ENCODE measurements at places on chromosomes 6 and 20.

GRCh38 chr6:47853766-47854165 is 71.9 kb downstream of the OPN5 start:
- H3K4me1 ChIP-seq = peaks cover 5% of the 10 kb centered on the region
- no peak overlapping the region for H3K27ac ChIP-seq
- no peak for DNase-seq
- no peaks in the 10 kb centered on the region for H3K36me3 ChIP-seq
- peaks cover 3% of the 10 kb centered on the region for H3K27me3 ChIP-seq

GRCh38 chr6:144639654-144640053 is 354.5 kb downstream of the UTRN start:
- no peaks in the 10 kb centered on the region for H3K36me3 ChIP-seq
- no peaks in the 10 kb centered on the region for H3K27me3 ChIP-seq
- no peak overlapping the region for H3K4me3 ChIP-seq
- DNase-seq = no peak
- H3K27ac ChIP-seq = no peak overlapping the region

DNA sequence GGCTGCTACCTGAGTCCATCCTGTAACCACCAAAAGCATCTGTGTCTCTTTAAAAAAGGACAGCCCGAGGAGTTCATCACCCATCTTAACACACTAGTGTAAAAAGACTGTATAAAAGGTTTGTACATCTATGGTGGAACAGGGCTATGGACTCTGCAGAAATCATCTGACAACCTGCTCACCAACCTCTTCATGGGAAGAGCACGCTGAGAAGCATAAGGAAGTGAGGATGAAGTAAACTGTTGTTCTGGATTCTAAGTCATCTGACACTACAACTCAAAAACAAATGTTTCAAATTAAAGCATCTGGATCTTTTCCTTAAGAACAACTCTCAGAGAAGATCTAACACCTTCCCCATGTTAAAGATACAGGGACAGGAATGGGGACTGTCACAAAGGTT is 5.4 kb downstream of the IFNGR1 start:
- DNase-seq = no peak
- peaks cover 17% of the 10 kb centered on the region for H3K4me1 ChIP-seq
- H3K4me3 ChIP-seq = no peak overlapping the region
- no peaks in the 10 kb centered on the region for H3K27me3 ChIP-seq
- H3K36me3 ChIP-seq = peaks cover 33% of the 10 kb centered on the region

GRCh38 chr6:18632670-18633410 is 245.7 kb downstream of the RNF144B start:
- H3K4me1 ChIP-seq = no peaks in the 10 kb centered on the region
- H3K27me3 ChIP-seq = peaks cover 4% of the 10 kb centered on the region
- H3K4me3 ChIP-seq = no peak overlapping the region
- no peaks in the 10 kb centered on the region for H3K36me3 ChIP-seq
- DNase-seq = no peak

DNA sequence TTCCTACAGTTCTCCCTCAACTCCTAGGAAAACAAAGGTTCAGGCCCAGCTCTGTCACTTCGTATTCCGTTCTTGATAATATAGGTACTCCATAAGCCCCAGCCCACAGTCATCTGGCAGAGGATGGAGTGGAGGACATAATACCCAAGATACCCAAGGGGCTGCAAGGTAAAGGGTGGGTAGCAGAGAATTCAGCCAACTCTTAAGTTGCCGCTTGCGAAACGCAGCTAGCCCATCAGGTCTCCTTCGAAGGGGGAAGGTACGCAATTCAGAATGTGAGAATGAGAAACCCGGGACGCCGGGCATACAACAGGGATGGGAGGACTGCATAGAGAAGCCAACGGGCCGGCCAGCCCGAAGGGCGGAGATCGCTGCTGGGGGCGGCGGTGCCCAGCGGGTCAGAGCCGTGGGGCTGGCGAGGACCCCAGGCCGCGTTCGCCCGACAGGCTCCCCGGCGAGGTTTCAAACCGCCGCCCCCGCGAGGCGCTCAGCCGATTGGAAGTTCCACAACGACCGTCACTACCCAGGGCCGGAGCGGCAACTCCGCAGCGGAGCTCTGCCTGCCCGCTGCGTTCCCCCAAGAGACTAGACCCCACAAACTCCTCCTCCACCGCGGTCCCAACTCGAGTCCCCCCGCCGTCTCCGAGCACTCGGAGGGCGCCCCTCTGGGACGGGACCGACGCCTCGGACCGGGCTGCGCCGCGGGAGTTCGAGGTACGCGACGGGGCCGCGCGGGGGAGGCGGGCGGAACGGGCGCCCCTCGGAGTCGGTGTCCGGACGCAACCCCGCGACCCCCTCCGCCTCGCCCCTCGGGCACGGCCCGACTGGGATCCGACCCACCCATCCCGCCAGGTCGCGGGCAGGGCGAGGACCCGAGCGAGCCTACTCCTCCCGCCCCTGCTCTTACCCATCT is 911 bp downstream of the CDK19 start:
- DNase-seq = peak; percentile 76
- no peaks in the 10 kb centered on the region for H3K27me3 ChIP-seq
- peak overlapping the region; percentile 100 for H3K27ac ChIP-seq
- H3K36me3 ChIP-seq = peaks cover 8% of the 10 kb centered on the region

GRCh38 chr6:168368936-168369335 is 49.4 kb upstream of the DACT2 start:
- H3K27me3 ChIP-seq = peaks cover 17% of the 10 kb centered on the region
- no peak overlapping the region for H3K4me3 ChIP-seq
- H3K27ac ChIP-seq = no peak overlapping the region
- DNase-seq = no peak
- H3K4me1 ChIP-seq = peaks cover 20% of the 10 kb centered on the region

GRCh38 chr6:138981416-138981815 is 6.6 kb downstream of the REPS1 start:
- H3K36me3 ChIP-seq = peaks cover 12% of the 10 kb centered on the region
- H3K4me1 ChIP-seq = peaks cover 21% of the 10 kb centered on the region
- no peak for DNase-seq
- no peaks in the 10 kb centered on the region for H3K27me3 ChIP-seq
- H3K27ac ChIP-seq = no peak overlapping the region

Measured in type B pancreatic cell (in vitro differentiated cells).